ENCODE measurements at places on chromosomes 6 and 20.
A peak's percentile ranks its signal among the peaks of the same experiment; 100 is the strongest.

DNA sequence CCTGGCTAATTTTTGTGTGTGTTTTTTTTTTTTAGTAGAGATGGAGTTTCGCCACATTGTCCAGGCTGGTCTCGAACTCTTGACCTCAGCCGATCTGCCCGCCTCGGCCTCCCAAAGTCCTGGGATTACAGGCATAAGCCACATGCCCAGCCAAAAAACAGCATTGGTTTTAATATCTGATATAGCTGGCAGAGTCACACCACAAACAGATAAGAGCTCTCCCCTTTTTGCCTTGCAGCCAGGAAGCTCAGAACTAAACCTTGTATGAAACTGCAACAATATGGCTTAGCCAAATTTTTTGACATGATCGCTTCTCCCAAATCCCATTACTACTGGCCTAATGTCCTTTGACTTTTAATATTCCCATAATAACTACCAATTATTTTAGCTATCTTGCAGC is 4.9 kb downstream of the ACOT8 start:
- H3K36me3 ChIP-seq, result no peaks in the 10 kb centered on the region
- H3K27ac ChIP-seq, result no peak overlapping the region
- H3K27me3 ChIP-seq, result no peaks in the 10 kb centered on the region
- DNase-seq, result no peak

DNA sequence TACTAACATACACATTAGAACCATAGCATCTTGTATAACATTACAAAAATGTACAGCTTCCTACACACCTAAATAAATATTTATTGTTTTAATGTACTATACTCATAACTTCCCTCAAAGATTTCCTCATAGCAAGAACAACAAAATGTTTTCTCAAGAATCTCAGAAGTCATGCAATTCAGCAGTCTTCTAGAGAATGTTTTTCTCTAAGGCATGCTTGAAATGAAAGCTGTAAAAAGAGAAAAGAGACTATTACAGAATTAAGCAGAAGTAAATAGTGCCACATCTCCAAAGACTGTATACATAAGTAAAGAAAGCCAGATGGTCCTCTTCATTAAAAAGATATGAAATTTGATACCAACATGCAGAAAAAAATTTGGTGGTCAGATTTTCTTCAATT is 672.2 kb downstream of the EPM2A start:
- no peak for DNase-seq
- H3K4me3 ChIP-seq, result no peak overlapping the region
- no peak overlapping the region for H3K27ac ChIP-seq
- H3K27me3 ChIP-seq, result no peaks in the 10 kb centered on the region
- no peaks in the 10 kb centered on the region for H3K36me3 ChIP-seq

DNA sequence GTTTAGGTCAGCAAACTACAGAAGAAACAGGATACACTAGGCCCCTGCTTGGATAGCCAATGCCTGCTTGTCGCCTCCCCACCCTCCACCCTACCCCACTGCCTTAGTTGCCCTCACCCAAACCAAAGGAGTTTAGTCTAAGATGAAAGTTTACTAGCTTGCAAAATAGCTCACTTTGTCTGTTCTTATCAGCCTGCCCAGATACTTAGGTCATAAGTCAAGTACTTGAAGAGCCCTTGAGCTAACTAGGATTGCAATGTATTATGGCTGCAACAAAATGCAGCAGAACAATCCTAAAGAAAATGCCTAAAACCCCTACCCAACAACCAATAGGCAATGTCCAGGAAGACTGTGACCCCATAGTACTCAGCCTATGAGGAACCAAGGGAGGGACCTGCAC is 7.3 kb upstream of the ENTPD6 start:
- H3K27ac ChIP-seq, result no peak overlapping the region
- H3K27me3 ChIP-seq, result no peaks in the 10 kb centered on the region
- H3K4me1 ChIP-seq, result peaks cover 10% of the 10 kb centered on the region
- no peak for DNase-seq
- H3K4me3 ChIP-seq, result no peak overlapping the region

DNA sequence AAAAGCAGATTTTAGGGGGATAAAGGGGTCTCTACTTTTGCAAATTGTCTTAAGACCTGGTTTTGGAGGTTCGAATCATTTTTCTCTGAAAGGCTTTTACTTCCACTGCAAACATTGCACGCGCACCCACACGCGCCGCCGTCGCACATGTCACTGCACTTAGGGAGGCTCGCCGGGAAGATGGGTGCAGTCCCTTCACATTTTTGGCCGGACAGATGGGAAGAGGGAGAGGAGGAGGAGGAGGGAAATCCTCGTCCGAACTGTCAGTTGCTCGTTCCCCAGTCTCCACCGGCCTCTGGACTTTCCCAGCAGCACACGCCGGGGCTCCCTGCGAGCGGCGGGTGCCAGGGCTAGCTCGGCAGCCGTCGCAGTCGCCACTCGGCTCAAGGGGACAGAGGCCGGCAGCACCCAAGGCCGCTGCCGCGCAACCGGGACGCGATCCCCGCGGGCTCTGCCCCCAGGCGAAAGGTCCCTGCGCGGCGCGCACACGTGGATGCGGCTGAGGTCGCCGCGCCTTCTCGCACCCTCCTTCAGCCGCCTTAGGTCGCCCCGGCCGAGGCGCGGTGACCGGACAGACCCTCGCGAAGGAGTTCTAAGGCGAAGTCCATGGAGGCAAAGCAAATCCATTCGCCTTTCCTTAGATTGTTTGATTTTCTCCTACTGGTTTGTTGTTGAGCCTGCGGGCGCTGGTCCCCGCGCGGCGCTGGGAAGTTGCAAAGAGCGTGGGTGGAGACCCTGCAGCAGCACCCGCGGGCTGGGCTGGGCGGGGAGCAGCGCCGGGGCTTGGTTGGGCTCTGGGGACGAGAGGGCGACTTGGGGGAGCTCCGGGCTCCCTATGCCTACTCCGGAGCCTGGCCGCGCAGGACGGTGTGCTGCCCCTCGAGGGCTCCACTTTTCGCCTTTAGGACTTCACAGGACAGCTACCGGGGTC is 1.2 kb downstream of the MYB start:
- peak overlapping the region; percentile 62 for H3K4me3 ChIP-seq
- H3K36me3 ChIP-seq, result no peaks in the 10 kb centered on the region
- no peak overlapping the region for H3K27ac ChIP-seq
- peaks cover 36% of the 10 kb centered on the region for H3K27me3 ChIP-seq
- DNase-seq, result no peak
- H3K4me1 ChIP-seq, result peaks cover 3% of the 10 kb centered on the region

DNA sequence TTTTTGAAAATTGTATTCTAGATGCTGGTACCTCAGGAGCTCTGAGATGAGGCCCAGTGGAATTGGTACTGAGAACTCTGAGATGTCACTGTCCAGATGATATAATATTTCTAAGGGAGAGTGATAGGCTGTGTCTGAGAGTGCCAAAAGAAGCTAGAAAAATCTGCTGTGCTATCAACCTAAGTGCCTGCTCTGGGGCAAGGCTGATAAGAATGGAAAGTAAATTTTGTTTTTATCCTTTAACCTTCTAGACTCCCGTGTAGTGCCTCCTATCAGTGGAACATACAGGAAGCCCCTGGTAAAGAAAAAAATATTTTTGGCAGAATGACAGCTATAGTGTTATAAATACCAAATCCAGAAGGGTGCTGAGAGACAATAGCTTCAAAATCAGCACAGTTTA is 348.2 kb downstream of the TFAP2B start:
- no peaks in the 10 kb centered on the region for H3K4me1 ChIP-seq
- no peak overlapping the region for H3K4me3 ChIP-seq
- H3K36me3 ChIP-seq, result no peaks in the 10 kb centered on the region
- DNase-seq, result no peak
- no peak overlapping the region for H3K27ac ChIP-seq

- peaks cover 10% of the 10 kb centered on the region for H3K27me3 ChIP-seq
- peaks cover under 1% of the 10 kb centered on the region for H3K4me1 ChIP-seq
- DNase-seq, result no peak
- no peak overlapping the region for H3K4me3 ChIP-seq
- H3K27ac ChIP-seq, result no peak overlapping the region
- no peaks in the 10 kb centered on the region for H3K36me3 ChIP-seq
These were observed 9.8 kb downstream of the GPR31 start for GRCh38 chr6:167148021-167148420.

DNA sequence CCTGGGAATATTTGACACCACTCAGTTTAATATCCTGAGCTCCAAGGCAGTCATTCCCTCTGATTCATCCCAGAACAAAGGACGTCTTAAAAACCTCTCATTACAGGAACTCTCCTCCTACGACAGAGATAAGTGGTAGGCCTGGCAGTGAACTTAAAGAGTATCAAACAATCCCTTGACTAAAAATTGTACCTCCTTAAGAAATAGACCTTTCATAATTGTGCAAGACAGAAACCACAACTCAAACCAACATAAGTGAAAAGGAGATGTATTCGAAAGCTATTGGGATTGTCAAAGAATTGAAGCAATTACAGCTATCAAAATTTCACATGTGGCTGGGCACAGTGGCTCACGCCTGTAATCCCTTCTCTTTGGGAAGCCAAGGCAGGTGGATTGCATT is 19.1 kb upstream of the BNIP5 start:
- no peak for DNase-seq
- no peaks in the 10 kb centered on the region for H3K4me1 ChIP-seq
- no peaks in the 10 kb centered on the region for H3K27me3 ChIP-seq
- no peak overlapping the region for H3K4me3 ChIP-seq

GRCh38 chr6:130852844-130853554 is 25.8 kb downstream of the SMLR1 start:
- H3K27me3 ChIP-seq, result no peaks in the 10 kb centered on the region
- no peaks in the 10 kb centered on the region for H3K36me3 ChIP-seq
- no peak overlapping the region for H3K27ac ChIP-seq
- DNase-seq, result no peak
- H3K4me3 ChIP-seq, result no peak overlapping the region
- 0 out of 2 replicates have a peak, but pooled peaks cover 1% of the 10 kb centered on the region for H3K4me1 ChIP-seq

DNA sequence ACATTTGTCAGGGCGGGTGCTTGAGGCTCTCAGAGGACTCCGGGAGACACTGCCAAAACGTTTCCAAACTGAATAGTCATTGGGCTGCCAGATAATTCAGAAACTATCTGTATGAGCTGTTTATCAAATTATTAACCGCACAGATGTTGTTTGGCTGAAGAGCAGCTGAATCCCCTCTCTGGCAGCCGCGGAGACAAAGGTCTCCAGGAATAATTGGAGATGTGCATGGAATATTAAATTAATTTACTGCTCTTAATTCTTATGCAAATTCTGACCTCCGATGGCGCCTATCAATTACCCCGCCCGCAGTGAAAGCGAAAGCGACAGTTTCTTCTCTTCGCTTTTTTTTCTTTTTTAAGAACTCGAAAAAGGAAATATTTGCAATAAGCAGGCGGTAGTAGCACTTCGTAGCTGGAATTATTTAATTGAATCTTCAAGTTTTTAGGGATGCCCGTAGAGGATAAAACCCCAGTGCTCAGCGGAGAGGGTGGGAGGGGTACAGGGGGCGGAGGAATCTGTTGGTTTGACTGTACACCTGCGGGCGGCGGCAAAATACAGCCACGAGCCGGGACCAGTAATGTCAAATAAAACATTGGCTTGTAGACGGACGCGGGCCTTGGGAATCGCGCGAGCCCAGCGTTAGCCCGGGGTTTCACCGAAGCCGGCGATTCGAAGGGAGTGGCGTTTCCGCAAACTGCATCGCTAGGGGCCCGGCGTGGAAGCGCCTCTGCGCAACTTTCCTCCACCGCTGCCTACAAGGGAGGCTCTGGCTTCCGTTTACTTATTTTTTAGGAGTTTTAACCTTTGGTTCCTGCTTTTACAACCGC is 6.2 kb downstream of the LINC00237 start:
- peaks cover 5% of the 10 kb centered on the region for H3K27me3 ChIP-seq
- H3K4me1 ChIP-seq, result no peaks in the 10 kb centered on the region
- H3K4me3 ChIP-seq, result no peak overlapping the region
- H3K36me3 ChIP-seq, result no peaks in the 10 kb centered on the region

GRCh38 chr6:81683912-81684311 is 68.6 kb downstream of the TENT5A start:
- DNase-seq, result no peak
- no peaks in the 10 kb centered on the region for H3K4me1 ChIP-seq
- H3K36me3 ChIP-seq, result no peaks in the 10 kb centered on the region
- no peak overlapping the region for H3K27ac ChIP-seq
- H3K4me3 ChIP-seq, result no peak overlapping the region
- H3K27me3 ChIP-seq, result no peaks in the 10 kb centered on the region

DNA sequence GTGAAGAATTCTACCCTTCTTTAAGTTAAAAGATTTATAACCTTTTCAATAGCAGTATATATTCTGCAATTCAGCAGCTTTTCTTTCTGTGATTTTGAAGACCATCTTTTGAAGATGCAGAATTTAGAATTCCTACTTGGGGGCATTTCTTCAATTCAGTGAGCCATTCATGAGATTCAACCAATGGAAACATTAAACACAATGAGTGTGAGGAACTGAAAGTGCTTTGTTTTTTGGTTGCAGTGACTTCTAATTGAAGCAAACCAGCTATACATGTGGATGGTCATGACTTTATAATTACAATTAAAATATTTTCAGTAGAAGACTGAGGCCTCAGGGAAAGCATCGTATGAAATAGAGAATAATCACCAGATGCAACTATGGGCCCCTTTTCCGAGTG is 108.3 kb downstream of the CARMIL1 start:
- no peak overlapping the region for H3K27ac ChIP-seq
- H3K4me3 ChIP-seq, result no peak overlapping the region
- H3K36me3 ChIP-seq, result no peaks in the 10 kb centered on the region

DNA sequence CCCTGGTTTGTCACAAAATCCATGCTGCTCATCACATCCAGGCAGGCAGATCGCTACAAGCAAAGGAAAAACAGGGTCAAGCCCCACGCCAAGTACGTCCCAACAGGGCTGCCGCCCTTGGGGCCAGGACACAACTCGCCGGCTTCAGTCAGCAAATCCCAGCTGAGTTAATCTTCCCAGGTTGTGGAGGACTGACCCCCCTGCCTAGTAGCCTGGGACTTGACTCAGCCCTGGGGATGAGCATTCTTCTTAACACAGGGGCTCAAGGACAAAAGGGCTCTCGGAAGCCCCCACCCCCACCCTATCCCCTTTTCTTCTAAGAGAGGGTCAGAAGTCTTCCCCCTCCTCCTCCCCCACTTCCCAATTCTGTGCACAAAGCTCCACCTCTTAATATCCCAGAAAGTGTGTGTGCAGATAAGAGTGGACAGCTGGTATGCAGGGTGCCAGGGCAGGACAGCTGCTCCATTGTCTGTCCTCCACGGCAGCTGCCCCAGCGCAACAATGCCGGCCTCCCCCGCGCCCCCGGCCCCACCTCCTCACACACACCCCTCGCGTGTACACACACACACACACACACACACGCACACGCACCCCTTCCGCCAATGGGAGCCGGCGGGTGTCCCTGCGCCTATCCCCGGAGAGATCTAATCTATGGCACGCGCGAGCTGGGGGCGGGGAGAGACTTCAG is 4.5 kb downstream of the DLL1 start:
- H3K27ac ChIP-seq, result no peak overlapping the region
- no peak overlapping the region for H3K4me3 ChIP-seq
- peaks cover 8% of the 10 kb centered on the region for H3K27me3 ChIP-seq
- no peaks in the 10 kb centered on the region for H3K36me3 ChIP-seq
- no peak for DNase-seq
